ENCODE measurements at places on chromosomes 7 and 10. TPM values are rescaled to one million over a fixed set of nuclear protein-coding genes. Genes with fewer than 3 reads are reported as not detected.

DNA sequence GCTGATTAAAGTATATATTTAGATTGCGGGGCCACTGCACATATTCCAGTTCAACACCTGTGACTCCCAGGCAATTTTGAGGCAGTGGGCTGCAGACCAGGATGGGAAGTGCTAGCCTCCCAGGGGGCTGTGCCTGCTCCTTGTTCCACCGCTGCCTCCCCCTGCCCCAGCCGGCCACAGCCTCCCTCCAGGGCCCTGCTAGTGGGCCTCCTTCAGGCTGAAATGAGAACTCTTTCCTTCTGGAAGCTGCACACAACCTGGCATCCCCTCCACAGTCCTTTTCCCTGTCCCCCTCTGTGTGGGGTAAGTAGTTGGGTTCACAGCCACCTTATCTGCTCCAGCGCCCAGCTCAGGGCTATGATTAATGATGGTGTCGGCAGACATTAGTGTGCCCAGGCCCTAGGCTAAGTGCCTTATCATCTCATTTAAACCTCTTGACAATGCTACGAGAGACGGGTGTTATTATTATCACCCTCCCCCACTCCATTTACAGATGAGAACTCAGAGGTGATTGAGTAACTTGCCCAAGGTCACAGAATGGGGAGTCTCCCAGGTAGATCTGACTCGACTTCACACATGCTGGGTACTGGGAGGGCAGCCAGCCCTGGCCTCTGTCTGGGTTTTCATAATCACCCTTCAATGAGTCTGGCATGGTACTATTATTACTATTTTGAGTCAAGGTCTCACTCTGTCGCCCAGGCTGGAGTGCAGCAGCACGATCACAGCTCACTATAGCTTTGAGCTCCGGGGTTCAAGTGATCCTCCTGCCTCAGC, 10.8 kb upstream of the SFRP5 start:
- H3K36me3 ChIP-seq = no peaks in the 10 kb centered on the region
- no peak for DNase-seq
- no peak overlapping the region for H3K4me3 ChIP-seq
- H3K27me3 ChIP-seq = no peaks in the 10 kb centered on the region

DNA sequence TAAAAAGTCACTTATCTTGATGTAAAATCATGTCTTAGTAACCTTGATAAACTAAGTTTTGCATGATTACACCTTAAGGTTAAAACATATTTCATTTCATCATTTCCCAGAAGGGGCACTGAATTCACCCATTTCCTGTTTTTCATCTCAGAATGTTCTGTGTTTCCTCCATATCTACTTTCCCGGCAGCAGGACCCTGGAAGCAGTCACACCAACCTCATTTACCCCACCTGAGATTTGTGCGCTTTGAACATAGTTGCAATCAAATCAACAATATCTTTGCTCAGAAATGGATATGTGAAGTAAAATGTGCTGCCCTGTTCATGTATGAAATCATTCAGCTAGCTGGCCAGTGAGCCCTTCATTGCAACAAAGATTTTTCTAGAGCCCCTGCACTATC, 46.8 kb downstream of the IKZF1 start:
- no peak overlapping the region for H3K27ac ChIP-seq
- H3K4me3 ChIP-seq = no peak overlapping the region
- H3K36me3 ChIP-seq = no peaks in the 10 kb centered on the region

GRCh38 chr10:67977251-67977650, 92.8 kb downstream of the SIRT1 start:
- DNase-seq = no peak
- H3K4me3 ChIP-seq = no peak overlapping the region
- H3K27me3 ChIP-seq = no peaks in the 10 kb centered on the region

DNA sequence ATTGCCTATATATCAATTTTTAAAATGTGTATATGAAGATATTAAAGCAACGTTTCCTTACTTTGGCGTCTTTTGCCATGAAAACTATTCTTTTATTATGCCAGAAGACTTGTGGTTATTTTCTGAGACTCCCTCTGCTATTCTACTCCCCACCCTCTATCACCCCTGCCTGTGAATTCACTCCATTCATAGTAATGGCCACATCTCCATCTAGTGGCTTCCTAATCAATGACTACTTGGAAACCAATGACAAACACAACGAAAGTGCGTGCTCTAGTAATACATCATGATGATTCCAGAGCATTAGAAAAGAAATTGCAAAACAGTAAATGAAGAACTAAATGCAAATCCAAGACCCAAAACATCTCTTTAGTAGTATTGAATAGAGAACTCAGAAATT, 186.7 kb upstream of the HGF start:
- H3K4me1 ChIP-seq = no peaks in the 10 kb centered on the region
- H3K27ac ChIP-seq = no peak overlapping the region
- no peak for DNase-seq
- H3K36me3 ChIP-seq = no peaks in the 10 kb centered on the region

DNA sequence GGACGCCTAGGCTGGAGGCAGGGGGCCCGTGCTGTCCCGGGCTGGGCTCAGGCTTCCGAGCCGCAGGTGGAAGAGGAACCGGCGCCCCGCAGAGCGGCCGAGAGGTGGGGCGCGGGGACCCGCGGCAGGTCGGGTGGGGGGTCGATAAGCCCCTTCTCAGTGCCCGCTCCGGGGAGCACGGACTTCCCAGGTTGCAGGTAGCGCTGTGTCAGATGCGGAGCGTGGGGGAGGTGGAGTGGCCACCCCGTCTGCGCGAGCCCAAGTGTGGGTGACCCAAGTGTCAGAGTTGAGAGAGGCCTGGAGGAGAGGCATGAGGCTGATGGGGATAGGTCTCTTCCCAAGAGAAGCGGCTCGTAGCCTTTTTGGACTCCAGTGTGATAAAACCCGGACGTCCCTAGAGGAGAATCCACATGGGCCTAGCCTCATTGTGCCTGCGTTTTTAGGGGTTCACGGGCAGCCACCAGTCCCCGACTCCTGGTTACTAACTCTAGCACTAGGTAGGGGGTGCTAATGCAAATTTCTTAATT, 580 bp downstream of the EEPD1 start:
- no peak for DNase-seq
- H3K4me1 ChIP-seq = no peaks in the 10 kb centered on the region
- no peaks in the 10 kb centered on the region for H3K36me3 ChIP-seq
- no peaks in the 10 kb centered on the region for H3K27me3 ChIP-seq
- H3K4me3 ChIP-seq = peak overlapping the region; percentile 65
- H3K27ac ChIP-seq = peak overlapping the region; percentile 84

DNA sequence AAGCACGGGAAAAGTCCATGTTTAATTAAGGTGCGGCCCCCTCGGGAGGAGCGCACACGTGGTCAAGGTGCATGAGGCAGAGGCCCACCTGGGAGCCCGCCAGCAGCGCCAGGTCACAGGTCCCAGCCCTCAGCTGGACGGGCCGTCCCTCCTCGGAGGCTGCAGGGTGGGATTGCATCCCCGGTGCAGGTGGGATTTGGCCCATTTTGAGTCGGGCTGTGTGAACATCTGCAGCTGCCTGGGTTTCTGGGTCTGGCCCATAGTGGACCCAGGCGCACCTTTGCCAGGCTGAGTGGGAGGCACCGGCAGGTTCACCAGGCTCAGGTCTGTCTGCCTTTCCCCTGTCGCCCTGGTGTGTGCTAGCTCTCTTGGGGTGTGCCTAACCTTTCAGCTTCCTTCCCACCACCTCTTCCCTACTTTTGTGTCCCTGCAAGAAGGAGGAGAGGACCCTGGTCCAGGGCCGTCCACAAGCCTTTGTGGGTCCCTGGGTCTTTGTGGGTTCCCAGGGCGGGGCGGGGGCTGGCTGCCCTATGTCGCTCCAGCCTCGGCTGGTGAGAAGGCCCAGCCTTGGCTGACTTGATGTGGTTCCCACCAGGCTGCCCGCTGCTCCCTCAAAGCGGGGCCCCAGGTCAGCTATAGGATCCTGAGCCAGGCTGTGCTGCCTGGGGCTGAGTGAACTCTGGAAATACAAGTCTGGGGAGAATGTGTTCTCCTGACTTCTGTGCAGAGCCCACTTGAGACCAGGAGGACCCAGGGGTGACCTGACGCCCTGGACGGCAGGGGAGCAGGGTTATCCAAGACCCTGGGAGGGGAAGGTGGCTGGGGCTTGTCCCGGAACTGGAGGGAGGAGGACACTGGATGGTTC, 186.7 kb upstream of the SHH start:
- no peak overlapping the region for H3K4me3 ChIP-seq
- H3K27ac ChIP-seq = no peak overlapping the region
- H3K4me1 ChIP-seq = no peaks in the 10 kb centered on the region
- H3K27me3 ChIP-seq = no peaks in the 10 kb centered on the region
- DNase-seq = no peak

GRCh38 chr10:12921163-12921562, 80.3 kb downstream of the CCDC3 start:
- no peak overlapping the region for H3K4me3 ChIP-seq
- no peak overlapping the region for H3K27ac ChIP-seq
- no peaks in the 10 kb centered on the region for H3K36me3 ChIP-seq
- no peaks in the 10 kb centered on the region for H3K27me3 ChIP-seq
- no peaks in the 10 kb centered on the region for H3K4me1 ChIP-seq

CPXM2 gene
- total RNA-seq = 16.4 TPM

SFXN3 gene
- total RNA-seq = 75.9 TPM

LIPN gene
- not detected for total RNA-seq

All from uterus (tissue), 4 donors.